HuH-7 (cell line): ENCODE measurements at places on chromosomes 12 and 14.

DNA sequence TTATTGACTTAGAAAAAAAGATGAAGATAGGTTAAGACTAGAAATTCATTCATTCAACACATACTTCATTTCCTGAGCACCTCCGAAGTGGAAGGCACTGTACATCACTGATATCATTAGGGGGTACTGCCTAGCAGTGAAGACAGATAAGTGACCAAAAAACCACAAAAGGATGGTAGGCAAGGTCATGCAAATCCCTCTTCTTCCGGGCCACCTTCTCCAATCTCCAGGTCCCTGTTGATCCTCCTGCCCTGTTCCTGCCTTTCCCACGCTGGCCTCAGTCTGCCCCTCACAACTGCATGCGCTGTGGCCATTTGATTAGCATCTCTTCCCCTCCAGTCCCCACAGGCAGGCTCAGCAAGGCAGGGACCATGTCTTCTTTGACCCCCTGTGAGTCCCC lies 60.8 kb downstream of the SETD3 start:
- DNase-seq, result no peak

DNA sequence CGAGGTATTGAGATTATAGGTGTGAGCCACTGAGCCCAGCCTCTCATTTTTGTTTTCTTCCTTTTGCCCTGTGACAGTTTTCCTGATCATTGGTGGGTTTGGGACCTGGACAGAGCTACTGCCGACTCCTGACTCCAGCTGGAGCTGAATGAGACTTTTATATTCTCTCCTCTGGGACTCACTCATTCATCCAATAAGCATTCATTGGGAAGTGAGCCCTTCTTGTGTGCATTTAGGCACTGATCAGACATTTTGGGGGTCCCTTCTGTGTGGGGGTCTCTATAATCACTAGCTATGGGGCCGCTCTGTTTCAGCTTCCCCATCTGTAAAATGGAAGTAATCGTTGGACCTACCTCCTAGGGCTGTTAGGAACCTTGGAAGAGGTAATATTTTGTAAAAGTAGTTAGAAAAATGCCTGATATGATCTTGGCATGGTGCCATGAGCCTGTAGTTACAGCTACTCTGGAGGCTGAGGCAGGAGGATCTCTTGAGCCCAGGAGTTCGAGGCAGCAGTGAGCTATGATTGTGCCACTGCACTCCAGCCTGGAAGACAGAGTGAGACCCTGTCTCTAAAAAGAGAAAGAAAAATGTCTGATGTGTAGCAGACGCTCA lies 7.2 kb downstream of the SH2B3 start:
- no peak for DNase-seq

GRCh38 chr12:45762185-45763110 lies 32.9 kb downstream of the ARID2 start:
- DNase-seq, result peak; percentile 26

DNA sequence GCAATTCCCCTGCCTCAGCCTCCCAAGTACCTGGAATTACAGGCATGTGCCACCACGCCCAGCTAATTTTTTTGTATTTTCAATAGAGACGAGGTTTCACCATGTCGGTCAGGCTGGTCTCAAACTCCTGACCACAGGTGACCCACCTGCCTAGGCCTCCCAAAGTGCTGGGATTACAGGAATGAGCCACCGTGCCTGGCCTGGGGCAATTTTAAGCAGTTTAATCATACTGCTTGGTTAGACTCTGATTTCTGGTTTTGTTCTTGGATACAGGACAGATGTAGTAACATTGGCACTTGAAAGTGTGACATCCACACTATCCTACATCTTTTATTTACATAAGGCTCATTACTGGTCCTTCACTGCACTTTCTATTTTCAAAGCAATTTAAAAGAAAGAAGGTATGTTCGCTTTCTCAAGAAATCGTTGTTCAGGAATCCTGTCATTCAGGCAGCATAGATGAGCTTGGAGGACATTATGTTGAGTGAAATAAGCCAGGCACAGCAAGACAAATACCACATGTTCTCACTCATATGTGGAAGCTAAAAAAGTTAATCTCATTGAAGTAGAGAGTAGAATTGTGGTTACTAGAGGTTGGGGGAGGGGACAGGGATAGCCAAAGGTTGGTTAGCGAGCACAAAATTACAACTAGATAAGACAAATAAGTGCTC lies 4.0 kb upstream of the NUAK1 start:
- DNase-seq, result no peak

DNA sequence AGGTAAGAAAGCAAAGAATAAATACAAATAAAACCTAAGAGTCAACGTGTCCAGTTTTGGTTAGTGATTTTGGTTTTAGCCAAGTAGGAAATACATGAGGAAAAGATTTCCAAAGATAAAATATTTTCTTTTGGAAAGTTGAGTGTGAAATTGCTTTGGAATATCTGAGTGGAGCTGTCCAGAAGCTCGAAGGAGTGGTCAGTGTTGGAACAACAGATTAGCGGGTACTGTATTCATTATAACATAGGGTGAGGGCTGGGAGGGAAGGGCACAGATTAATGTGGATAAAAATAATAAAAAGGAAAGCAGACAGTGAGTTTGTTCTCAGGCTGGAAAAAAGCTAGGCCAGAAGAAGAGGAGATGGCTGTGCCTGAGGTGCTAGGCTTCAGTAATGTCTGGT lies 101.5 kb upstream of the SLCO1C1 start:
- DNase-seq, result no peak

DNA sequence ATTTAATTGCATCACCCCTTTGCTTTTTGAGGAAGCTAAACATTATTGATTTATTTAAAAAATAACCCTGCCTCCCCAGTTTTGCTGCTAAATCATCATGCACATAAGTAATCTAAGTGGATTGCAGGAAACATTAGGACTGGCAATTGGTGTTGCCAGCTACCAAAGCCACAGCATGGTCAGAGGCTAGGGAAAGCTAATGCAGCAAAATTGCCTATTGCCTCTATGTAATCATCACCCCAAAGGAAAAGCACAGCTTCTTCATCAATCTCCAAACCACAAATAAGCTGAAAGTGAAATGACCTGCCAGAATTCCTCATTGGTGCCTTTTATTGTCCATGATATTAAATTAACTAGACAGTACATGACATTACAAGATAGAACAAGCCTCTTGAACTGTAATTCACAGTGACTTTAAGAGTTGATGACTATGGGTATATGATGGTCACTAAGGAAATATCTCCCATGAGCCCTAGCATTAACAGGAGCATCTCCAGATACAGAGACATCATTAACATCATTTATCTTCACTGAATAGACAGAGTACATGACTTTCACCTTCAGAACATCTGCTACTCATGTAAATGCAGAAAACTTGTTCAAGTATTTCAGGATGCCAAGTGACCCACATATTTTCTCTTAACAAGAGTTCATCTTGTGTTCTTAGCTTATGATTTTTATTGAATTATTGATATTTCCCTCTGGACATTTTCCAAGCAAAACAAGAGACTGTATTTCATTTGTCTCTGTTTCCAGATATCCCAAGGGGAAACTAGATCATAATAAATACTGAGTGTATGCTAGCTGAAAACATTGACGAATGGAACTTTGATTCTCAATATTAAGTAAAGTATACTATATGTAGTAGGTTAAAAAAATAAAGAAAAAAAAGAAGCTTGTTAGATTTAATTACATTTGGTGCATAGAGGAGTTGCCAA lies 29.4 kb downstream of the PTPRR start:
- no peak for DNase-seq

DNA sequence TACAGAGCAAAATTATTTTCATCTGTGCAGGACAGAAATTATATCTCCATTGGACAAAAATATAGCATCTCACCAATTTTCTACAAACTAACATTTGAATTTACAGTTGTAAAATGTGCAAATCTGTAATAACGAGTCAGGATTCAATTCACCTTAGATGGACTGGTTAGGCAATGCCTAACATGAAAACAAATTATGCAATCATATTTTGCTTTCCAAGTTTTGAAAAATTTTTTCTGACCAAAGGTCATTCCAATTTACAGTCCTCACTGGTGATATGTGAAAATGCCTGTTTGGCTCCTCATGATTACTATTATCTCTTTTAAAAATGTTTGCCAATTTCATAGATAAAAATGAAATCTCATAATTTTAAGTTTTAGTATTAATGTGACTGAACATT lies 6.5 kb upstream of the CPM start:
- no peak for DNase-seq

DNA sequence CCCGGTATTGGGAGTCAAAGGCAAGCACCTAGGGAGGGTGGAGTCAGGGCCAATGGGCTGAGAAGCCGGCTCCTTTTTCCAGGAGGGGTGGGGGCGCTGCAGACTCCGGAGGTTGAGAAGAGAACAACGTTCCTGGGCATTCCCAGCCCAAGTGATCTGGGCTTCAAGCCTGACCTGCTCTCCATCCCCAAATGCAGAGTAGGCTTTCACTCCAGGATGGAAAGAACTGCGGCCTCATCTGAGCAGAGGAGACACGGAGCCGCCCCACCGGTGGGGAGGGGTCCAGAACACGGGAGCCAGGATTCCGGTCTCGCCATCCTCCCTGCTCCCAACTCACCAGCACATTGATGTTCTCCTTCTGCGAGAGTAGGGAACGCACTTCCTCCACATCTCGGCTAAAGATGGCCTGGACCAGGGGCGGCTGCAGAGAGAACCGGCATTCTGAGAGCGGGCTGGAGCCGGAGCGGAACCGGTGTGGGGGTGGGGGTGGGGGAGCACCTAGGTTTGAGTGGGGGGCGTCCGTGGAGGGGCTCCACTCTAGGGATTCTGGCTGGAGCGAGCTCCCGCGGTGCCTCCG lies 605 bp downstream of the ANKRD52 start:
- DNase-seq, result peak; percentile 91

DNA sequence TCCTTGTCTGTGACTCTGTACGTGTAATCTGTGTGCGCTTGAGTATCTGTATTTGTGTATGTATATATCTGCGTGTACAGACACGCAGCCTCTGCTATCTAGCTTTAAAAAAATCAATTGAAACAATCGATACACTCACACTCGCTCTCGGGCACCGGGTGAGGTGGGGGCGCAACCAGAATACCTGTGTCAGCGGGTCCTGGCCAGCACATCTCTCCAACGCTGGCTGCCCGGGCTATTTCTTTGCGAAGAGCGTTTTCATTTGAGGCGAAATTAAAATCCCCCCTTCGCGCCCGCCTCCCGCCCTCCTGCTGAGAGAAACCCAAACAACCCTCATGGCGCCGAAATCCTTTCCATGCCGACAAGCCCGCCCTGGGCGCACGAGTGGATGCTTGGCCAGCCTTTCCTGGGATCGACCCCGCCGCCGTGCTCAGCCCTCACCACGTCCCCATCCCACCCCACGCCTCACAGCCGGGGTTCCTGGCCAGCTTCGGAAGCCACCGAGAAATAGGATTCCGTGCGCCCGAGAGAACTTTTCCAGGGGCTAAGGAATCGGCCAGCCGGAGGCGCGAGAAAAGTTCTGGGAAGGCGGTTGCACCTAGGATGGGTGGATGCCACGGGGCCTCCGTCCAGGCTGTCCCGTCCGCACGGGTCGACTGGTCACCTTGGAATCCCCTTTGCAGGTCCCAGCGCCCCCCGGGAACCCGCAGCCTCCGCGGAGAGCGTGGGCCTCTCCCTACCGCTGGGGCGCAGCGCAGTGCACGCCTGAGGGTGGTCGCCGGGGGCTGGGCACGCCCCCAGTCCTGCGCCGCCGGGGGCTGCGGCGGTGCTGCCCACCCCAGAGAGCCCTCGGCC lies 1.0 kb downstream of the ZDHHC22 start:
- peak; percentile 45 for DNase-seq

DNA sequence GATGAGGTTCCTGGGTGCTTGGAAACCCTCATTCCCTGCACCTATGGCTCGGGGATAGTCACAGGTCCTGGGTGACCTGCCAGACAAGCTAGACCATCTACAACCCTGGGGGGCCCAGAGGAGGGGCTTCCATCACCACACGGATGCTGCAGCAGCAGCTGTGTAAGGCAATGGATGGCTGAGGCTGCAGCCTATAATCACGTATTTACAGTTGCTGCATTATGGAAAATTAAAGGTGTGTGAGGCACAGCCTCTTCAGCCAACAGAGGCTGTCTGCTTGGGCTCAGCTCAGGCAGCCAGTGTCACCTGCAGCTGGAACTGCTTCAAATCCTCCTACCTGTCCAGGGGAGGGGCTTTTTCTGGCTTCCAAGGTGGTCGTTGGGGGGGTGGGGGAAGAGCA lies 268.1 kb downstream of the CACNA1C start:
- no peak for DNase-seq

- no peak for DNase-seq
These were observed 21.1 kb downstream of the C12orf71 start for GRCh38 chr12:27061317-27061716.

GRCh38 chr14:49221316-49221715 lies 364.9 kb downstream of the RPS29 start:
- no peak for DNase-seq

DNA sequence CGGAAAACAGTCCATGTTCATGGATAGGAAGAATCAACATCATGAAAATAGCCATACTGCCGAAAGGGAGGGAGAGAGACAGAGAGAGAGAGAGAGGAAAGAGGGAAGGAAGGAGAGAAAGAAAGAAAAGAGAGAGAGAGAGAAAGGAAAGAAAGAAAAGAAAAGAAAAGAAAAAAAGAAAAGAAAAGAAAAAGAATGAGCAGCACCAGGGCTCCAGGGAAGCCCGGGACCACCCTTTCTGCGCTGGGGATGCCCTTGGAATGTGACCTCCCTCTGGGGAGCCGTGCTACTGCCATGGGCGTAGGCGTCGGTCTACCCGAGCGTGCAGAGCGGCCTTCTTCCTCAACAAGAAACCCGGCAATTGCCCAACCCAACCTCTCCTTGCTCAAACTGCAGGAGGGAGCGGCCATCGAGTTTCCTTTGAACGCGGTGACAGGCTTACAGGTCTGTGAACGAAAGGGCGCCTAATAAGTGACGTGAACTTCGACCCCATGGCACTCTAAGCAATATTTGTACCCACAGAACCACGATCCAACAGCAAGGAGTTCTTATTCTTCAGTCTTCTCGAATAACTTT lies 16.9 kb downstream of the OR6S1 start:
- DNase-seq, result no peak

- no peak for DNase-seq
These were observed 33.9 kb downstream of the CEP290 start for GRCh38 chr12:88108021-88108420.

- DNase-seq, result no peak
These were observed 128.6 kb downstream of the CRACR2A start for GRCh38 chr12:3624273-3624672.

GRCh38 chr14:30620178-30620577 lies 1.9 kb upstream of the SCFD1 start:
- no peak for DNase-seq

DNA sequence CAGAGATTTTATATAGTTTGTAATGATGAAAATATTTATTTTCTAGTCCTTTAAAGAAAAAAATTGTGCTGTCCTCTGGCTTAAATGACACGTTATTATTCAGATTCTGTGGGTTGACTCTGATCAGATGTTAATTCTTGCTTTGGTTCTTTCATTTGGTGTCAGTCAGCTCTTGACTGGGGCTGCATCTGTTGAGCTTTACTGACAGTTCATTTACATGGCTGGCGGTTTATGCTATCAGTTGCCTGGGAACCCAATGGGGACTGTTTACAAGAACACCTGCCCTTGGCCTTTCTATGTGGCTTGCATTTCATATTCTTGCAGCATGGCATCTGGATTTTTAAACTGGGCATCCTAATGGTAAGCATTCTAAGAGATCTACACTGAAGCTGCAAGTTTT lies 667.1 kb upstream of the FBXO33 start:
- DNase-seq, result no peak

- no peak for DNase-seq
These were observed 31.8 kb upstream of the TEX22 start for GRCh38 chr14:105366386-105367074.

- no peak for DNase-seq
These were observed 40.4 kb downstream of the CAPS2 start for GRCh38 chr12:75289753-75290152.
